ENCODE measurements at places on chromosomes 12 and 14.

DNA sequence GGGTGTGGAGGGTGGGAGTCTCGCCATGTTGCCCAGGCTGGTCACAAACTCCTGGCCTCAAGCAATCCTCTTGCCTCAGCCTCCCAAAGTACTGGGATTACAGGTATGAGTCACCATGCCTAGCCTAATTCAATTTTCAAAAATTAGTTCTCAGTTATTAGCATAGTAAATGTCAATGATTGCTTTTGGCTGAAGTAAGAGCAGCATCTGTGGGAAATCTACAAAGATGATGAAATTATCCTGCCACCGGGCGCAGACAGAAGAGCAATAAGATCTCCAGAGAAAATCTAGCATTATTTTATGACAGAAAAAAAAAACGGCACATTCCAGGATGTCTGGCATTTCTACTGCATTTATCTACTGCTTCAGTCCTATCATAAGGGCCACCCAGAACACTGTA lies 97.9 kb upstream of the DAAM1 start:
- no peak for DNase-seq

GRCh38 chr12:51067229-51067628 lies 16.2 kb downstream of the CSRNP2 start:
- DNase-seq, result no peak

- no peak for DNase-seq
Measured at GRCh38 chr12:16392846-16393535, 45.5 kb downstream of the MGST1 start.

DNA sequence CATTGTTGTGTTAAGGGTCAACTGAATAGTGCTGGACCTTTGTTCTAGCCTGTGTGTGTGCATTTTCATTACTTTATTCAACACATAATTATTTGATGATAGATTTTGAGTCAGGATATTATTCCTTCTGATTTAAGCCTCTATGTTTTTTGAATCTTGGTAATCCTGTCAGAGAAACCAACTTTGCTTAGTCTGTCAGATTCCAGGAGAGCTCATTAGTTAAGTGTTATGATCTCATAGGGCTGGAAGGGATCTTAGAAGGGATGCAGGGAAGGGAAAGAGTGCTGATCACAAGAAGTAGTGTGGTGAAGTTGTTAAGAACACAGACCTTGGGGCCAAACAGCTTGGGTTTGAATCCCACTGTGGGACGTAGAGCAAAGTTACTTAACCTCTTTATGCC lies 52.9 kb downstream of the SCN8A start:
- no peak for DNase-seq

DNA sequence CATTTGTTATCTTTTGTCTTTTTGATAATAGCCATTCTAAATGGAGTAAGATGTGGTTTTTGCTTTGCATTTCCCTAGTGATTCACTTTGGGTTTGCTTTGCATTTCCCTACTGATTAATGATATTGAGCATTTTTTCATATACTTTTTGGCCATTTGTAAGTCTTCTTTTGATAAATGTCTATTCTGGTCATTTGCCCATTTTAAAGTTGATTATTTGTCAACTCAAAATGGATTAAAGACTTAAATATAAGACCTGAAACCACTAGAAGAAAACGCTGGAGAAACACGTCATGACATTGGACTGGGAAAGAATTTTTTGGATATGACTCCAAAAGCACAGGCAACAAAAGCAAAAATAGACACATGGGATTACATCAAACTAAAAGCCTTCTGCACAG lies 148.0 kb downstream of the APAF1 start:
- no peak for DNase-seq

DNA sequence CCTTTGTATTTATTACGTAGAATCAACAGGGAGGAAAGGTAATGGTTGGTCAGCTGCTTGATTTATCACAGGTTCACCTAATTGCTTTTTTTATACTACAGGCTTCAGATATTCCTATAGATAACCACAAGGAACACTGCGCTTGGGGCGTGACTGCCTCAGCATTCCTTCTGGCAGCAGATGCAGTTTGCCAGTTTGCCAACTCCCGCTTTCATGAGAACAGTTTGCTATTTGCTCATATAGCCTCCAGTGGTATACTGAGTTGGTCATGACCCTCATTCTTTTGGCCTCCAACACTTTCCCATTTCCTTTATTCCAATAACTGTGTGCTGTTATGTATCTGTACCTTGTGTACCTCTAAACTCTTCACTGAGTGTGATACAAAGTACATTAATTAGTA lies 38.6 kb upstream of the ACSM4 start:
- no peak for DNase-seq

DNA sequence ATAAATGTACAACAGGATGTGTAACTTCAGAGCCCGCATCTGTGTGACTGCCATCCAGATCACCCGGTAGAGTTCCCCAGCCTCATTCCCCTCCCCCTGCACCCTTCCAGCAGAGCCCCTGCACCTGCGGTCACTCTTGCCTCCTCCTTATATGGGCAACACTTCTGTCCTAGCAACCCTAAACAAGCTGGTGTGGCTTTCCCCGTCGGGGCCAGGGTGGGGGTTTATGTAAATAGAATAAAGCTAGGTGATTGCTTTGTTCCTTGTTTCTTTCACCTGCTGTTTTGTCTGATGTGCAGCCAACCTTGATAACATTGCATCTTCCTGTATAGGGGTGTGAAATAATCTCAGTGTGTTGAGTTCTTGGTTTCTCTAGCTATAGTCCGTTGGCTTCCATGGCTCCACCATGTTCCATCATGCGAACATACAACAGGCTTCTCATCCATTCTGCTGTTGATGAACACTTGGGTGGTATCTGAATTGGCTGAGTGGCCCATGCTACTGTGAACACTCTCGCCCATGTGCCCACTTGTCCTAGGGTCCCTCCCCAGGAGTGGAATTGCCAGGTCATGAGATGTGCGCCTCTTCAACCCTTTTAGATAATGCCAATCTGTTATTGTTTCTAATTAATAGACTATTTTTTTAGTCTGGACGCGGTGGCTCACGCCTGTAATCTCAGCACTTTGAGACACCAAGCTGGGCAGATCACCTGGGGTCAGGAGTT lies 102.2 kb downstream of the KIF26A start:
- DNase-seq, result no peak

GRCh38 chr12:68203460-68203875 lies 22.1 kb downstream of the IL26 start:
- no peak for DNase-seq

DNA sequence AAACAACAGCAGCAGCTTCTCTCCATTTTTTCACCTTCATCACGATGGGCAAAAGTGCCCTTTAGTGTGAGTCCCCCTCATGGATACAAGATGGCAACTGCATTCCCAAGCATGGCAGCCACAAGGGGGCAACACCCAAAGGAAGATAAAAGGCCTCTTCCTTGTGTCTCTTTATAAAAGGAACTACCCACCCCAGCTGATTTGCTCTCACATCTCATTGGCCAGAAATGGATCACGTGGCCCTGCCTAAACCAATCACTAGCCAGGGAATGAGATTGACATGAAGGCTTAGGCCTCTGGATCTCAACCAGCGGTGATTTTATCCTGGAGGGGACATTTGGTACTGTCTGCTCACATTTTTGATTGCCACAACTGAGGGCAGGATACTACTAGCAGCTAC lies 21.9 kb upstream of the IFT81 start:
- peak; percentile 42 for DNase-seq

DNA sequence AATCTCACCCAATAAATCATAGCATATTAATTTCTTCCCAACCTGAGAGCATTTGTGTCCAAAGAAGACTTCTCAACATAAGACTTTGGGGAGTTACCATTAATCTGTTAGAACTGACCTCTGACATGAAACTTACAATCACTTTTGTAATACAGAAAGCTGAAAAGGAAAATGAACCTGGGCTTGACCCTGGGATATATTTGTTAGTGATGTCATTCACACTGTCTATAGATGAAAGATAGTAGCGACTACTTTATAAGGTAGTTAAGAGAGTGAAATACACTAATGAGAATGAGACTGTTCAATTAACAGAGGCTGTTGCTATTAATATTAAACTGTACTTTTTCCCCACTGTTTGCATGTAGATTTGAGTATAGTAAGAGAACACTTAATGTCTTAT lies 1334.8 kb upstream of the TMEM132C start:
- DNase-seq, result no peak

DNA sequence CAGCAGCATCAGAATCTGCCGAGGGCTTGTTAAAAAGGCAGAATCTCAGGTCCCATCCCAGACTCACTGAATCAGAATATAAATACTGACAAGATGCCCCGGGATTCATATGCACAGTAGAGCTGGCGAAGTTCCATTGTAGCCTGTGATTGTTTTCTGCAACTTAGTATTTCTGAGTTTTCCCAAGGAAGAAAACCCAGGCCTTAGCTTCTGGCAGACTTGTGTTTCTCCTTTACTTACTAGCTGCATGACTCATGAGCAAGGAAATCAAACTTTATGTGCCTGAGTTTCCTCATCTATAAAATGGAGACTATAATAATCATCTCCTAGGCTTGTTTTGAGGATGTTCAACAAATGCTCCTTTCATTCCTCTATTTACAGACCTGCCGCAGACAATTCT lies 278.5 kb upstream of the PLEKHG7 start:
- no peak for DNase-seq

DNA sequence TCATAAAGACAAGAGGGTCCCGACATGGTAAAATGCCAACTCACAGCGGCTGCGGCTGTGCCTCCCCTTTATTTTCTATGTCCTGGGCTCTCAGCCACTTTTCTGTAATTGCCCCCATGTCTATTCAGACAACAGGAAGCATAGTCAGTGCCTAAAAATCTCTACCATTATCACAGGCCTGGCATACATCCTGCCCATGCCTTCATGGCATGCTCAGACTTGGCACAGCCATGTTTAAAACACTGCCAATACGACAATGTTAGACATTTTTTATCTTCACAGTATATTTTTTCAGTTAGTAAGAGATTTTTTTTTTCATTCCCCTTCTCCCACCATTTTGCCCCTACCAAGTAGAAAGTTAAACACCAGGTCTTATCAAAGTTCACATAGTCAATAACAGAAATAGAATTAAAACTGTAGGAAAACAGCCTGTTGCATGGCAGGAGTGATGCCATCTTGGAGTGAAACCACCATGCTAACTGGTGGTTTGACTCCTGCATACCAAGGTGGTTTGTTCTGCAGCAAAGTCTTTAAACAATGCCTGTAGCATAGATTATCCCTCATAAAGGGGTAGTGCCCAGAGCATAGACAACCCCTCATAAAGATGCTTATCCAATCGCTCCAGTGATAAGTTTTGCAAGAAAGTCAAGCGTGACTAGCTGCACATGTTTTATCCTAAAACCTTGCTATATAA lies 18.9 kb upstream of the CERS5 start:
- DNase-seq, result no peak

DNA sequence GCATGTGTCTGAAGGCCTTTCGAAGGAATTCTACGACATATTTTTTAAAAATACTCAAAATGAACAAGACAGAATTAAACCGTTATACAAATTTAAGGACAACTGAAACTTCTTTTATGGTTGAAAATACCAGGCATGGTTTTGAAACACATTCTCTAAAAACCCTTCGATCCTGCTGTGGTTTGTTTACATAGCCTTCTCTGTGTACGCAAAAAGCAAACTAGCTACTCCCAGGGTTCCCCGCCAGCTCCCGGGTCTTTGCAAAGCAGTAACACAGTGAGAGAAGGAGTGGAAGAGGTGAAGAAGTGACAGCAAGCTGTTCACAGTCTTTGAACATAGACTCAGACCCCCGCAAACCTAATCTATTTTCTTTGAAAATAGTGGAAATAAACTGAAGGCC lies 2.2 kb upstream of the TC2N start:
- no peak for DNase-seq

DNA sequence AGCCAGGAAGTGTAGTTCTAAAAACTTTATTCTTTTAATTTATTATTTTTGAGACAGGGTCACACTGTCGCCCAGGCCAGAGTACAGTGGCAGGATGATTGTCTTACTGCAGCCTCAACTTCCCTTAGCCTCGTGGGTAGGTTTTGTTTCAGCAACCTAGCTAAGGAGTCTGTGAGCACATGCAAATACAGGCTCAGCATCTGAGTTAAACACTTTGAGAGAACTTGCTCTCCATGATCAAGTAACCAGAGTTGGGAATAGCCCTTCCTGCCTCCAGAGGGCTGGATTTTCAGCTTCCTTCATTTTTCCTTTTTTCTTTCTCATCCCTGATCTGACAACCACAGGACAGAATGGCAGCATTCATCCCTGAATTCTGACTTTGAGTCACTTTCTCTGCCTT lies 871.3 kb downstream of the GALC start:
- DNase-seq, result no peak

GRCh38 chr12:91732086-91732485 lies 413.6 kb downstream of the BTG1 start:
- no peak for DNase-seq

GRCh38 chr12:356276-356988 lies 32.7 kb downstream of the KDM5A start:
- DNase-seq, result no peak

GRCh38 chr14:36056845-36057244 lies 119.7 kb downstream of the PTCSC3 start:
- DNase-seq, result no peak

- no peak for DNase-seq
Measured at GRCh38 chr14:83638748-83639504, 1891.0 kb upstream of the FLRT2 start.

DNA sequence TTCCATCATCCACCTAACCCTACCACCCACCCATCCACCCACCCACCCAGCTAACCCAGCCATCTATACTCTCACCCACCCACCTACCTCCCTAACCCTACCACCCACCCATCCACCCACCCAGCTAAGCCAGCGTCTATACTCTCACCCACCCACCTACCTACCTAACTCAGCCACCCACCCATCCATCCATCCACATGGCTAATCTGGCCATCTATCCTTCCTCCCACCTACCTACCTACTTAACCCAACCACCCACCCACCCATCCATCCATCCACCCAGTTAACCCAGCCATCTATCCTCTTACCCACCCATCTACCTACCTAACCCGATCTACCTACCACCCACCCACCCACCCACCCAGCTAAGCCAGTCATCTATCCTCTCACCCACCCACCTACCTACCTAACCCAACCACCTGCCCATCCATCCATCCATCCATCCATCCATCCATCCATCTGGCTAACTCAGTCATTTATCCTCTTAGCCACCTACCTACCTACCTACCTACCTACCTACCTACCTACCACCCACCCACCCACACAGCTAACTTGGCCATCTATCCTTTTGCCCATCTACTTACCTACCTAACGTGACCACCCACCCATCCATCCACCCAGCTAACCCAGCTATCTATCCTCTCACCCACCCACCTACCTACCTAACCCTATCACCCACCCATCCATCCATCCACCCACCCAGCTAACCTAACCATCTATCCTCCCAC lies 44.1 kb downstream of the RFLNA start:
- DNase-seq, result no peak

Measured in hematopoietic multipotent progenitor cell treated with erythropoietin and hydrocortisone succinate and interleukin-3 and kit ligand, for 15 days (in vitro differentiated cells).